ENCODE measurements at places on chromosomes 7 and 10. TPM values are rescaled to one million over a fixed set of nuclear protein-coding genes. Genes with fewer than 3 reads are reported as not detected.
A peak's percentile ranks its signal among the peaks of the same experiment; 100 is the strongest.

DNA sequence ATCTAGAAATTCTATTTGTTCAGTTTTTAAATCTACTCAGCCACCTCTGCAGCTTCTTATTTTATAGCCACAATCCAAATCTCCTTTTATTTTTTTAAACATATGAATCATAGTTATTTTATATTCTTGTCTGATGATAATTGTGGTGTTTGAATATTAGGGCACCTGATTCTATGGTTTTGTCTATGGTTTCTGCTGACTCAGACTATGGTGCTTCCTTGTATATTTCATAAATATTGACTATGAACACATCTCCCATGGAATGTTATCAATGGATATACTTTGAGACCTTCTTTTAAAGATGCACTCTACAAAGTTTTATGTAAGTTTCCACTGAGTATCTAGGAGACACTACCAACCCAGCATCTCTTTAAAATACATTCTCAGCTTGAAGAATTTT, 1027.0 kb upstream of the AUTS2 start:
- DNase-seq = no peak

- DNase-seq = no peak
Measured at GRCh38 chr10:93066544-93066913, 5.9 kb downstream of the CYP26C1 start.

DNA sequence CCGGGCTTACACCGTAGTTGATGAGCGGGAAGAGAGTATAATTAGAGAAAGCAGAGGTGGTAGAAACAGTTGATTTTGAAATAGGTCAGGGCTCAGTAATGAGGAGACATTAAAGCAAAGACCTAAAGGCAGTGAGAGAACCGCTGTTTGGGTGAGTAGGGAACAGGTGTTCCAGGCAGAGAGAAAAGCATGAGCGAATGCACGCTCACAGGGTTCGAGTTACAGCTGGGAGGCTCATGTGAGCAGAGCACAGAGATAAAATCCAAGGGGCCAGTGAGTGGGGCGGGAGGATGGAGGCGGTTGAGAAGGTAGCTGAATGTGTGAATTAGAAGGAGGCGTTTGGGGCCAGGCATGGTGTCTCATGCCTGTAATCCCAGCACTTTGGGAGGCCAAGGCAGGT, 39.9 kb downstream of the APBB1IP start:
- no peak for DNase-seq

Gene NRP1
- 486 TPM for total RNA-seq

- DNase-seq = no peak
Measured at GRCh38 chr7:13560441-13560840, 429.0 kb downstream of the ETV1 start.

Gene ADRA2A
- 1.5 TPM for total RNA-seq

DNA sequence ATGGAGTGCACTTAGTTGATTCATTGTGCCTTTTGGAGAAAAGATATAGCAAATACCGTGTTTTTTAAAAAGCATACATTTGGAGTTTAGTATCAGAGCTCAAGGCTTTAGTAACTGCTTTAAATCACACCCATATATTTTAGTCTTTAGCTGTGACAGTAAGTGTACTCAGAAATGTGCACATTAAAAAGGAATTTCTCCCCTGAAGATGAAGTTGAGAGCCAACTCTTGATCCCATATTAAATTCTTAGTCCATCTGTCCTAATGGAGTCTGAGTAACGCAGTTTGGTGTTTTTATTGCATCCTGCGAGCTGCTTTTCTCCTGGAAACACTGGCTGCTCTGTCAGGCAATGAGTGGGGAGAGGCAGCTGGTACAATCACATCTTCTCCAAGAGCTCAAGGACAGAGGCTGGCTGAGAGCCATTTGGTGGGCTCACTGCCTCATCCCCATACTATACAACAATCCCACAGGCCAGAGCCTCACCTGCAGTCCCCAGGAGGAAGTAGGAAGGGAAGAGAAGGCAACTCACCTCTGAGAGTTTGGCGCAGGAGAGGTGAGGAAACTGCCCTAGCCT, 473.6 kb upstream of the C7orf33 start:
- no peak for DNase-seq

DNA sequence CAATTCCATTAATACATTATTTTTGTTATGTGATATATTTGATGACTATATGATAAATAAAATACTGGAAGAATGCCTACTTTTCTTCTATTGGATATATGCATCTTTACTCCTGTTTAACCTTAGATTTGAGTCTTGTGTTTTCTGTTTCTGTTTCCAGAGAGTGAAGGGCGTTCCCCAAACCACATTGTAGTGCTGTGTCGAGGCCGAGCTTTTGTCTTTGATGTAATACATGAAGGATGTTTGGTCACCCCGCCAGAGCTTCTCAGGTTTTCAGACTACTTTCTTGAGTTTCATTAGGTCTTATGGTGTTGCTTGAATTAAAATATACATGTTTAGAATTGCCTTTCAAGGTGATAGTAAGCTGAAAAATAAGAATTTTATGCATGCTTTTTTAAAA, 23.8 kb downstream of the CROT start:
- no peak for DNase-seq

DNA sequence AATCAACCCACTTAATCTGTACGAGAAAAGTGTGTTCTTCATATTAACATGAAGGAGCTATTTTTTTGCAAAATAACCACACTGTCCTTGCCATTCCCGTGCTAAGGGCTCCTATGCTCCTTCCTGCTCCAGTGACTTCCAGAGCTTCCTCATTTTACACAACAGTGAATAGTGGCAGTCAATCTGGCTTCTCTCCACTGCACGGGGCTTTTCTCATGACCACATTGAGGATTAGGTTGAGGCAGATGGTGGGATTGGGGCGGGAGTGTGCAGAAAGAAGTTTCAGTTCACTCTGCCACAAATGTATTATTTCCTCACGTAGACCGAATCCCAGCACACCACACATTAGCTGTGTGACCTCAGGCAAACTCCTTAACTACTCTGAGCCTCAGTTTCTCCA, 235.1 kb downstream of the ARHGAP12 start:
- no peak for DNase-seq

Gene IGFBP1
- total RNA-seq = 3.0 TPM

DNA sequence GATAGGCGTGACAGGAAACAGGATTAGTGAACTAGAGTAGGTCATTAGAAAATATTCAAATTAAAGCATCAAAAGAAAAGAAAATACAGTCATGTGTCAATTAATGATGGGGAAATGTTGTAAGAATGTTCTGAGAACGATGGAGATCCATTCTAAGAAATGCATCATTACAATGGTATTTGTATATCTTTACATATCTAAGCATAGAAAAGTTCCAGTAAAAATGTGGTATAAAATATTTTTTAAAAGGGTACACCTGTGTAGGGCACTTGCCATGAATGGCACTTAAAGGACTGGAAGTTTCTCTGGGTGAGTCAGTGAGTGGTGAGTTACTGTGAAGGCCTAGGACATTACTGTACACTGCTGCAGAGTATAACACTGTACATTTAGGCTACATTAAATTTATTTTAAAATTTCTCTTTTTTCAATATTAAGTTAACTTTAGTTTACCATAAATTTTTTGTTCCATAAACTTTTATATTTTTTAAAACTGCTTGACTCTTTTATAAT, 282.5 kb downstream of the BMPER start:
- DNase-seq = no peak

DNA sequence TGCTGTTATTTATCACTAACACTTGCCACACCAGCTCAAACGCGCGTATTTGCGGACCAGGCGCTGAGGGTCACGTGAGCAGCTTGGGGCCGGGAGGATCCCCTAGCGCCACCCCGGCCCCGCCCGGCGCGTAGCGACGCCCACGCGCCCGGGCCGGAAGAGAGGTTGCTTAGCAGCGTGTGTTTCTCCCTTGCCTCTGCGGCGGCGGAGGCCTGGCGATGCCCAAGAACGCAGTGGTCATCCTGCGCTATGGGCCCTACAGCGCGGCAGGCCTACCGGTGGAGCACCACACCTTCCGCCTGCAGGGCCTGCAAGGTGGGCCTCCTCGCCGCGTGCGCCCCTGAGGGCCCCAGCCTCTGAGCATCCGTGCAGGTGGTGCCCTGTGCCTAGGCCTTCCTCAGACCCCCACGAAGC, at the start of gene C10orf53:
Gene C10orf53, plus strand, starts transcription at position 172 of the 414 bp plus-strand sequence. Its CDS starts 47 bp downstream, at position 219.
- peak; percentile 84 for DNase-seq

Gene ANKRD1
- 0.82 TPM for total RNA-seq

Gene SPDYE16
- total RNA-seq = not detected

GRCh38 chr10:92849234-92849525, 860 bp downstream of the EXOC6 start:
- DNase-seq = no peak

GRCh38 chr7:134284952-134285351, 31.8 kb downstream of the SLC35B4 start:
- DNase-seq = no peak

DNA sequence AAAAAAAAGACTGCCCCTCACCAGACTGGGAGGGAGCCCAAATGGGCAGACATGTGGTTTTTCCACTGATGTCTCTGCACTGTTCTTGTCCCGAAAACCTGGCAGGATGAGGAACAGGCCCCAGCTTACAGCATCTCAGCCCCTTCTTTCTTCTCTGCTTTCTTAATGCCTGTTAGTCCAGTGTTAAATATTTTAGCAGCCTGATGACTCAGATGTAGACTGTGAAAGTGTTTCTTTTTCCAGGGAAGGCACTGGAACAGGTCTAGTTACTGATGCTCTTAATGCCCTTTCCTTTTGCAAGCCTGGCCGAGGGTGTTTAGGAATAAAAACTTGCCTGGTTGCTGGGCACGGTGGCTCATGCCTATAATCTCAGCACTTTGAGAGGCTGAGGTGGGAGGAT, 107.7 kb downstream of the TACC2 start:
- DNase-seq = no peak

DNA sequence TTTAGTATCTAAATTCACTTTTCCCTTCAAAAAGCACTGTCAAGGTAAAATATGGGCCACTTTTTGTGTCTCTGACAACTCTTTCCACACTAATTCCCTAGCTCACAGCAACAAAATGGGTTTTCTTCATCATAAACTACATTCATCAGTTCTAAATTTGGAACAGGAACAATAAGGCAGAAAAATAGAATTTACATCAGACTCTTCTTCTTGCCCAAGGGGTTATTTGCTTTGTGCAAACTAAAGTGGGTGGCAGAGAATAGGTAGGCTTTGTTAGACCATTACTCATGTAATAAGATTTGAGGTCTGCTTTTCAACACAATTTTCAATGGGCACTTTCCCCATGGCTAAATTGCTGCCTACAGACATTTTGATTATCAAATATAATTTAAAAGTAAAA, 17.6 kb upstream of the PPP1R17 start:
- no peak for DNase-seq

DNA sequence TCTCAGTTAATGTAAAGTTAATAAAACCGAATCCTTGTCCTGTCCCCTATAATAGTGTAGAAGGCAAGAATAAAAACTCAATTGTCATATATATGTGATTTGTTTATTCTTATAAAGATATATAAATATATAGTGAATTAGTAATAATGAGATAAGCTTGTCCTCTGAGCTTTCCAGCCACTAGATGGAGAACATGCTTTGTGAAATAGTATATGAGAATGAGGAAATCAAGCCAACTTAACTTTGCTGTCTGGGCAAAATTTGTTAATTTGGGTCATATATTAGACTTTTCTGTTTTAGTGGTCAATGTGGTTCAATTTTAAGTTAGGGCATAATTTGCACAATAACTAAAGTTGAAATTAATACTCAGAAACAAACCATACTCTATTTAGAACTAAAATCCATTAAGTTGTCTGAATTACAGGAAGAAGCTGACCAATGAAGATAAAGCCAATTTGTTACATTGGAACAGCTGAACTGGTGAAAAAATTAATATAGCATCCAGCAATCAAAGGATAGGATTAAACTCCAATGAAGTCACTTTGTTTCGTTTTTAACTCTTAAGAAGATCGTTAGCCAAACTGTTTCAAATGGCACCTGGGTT, 595.0 kb downstream of the ARL4A start:
- no peak for DNase-seq

DNA sequence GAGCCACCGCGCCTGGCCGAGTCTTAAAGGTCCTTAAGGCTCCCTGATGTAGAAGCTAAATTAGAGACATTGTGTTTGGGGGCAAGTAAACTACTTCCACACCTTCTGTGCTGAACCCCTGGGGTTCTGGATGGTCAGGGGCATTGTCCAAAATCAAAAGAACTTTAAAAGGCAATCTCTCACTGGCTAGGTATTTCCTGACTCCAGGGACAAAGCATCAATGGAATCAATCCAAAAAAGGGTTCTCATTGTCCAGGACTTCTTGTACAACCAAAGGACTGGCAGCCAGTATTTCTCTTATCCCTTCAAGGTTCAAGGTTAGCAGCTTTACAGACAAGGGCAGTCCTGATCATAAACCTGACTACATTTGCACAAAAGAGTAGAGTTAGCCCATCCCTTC, 24.0 kb downstream of the SRPK2 start:
- no peak for DNase-seq

Gene PRR15
- total RNA-seq = 2.9 TPM

Gene AIFM2
- total RNA-seq = 1.7 TPM

DNA sequence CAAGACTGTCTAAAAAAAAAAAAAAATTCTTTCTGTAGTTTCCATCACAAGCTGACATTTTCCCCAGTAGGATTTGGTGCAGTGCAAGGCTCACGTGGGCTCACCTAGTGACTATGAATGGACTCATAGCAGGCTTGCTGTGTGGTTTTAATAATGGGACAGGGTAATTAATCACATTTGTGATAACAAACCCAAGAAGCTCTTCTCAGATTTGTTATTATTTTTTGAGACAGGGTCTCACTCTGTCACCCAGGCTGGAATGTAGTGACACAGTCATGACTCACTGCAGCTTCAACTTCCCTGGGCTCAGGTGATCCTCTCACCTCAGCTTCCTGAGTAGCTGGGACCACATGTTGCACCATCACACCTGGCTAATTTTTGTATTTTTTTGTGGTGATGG, 40.0 kb downstream of the NACAD start:
- no peak for DNase-seq

GRCh38 chr7:121027761-121028669, 39.5 kb downstream of the CPED1 start:
- no peak for DNase-seq

Gene AMZ1
- 0.05 TPM for total RNA-seq

Gene CTNNA3
- 2.3 TPM for total RNA-seq

Gene RNF32
- total RNA-seq = 1.9 TPM
